ENCODE measurements at places on chromosomes 2 and 18.

- no peak for DNase-seq
These were observed 411.1 kb downstream of the NCKAP5 start for GRCh38 chr2:133157141-133157540.

GRCh38 chr2:12704378-12704777, 12.4 kb upstream of the TRIB2 start:
- DNase-seq: no peak

DNA sequence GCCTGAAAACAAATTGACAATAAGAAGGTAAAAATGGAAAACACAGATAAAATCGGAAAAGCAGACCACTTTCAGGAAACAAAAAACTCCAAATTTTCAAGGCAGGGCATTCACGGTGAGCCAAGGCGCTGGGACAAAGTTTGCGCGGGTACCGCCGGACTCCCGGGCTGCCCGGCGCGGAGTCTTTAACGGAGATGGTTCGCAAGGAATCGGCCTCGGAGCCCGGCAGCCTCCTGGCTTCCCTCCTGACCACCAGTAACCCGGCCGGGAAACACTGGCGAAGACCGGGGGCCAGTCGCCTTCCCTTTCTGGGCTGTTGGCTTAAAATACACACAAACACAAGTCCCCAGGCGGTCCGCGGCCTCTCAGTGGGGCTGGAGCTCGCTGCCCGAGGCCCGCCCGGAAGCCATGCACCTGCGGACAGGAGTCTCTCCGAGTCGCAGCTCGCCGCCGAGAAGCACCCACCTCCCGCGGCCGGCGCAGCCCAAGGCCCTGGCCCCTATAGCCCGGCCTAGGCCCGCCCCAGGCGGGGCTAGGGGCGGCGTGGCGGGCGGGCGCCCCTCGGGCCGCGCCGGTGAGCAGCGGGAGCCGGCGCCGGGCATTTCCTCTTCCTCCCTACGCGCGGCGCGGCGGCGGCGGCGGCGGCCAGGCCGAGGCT, 622 bp upstream of the KCMF1 start:
- DNase-seq: peak; percentile 38

- DNase-seq: no peak
These were observed 4.9 kb upstream of the PNO1 start for GRCh38 chr2:68152681-68153347.
